ENCODE measurements at places on chromosomes 7 and 10.

DNA sequence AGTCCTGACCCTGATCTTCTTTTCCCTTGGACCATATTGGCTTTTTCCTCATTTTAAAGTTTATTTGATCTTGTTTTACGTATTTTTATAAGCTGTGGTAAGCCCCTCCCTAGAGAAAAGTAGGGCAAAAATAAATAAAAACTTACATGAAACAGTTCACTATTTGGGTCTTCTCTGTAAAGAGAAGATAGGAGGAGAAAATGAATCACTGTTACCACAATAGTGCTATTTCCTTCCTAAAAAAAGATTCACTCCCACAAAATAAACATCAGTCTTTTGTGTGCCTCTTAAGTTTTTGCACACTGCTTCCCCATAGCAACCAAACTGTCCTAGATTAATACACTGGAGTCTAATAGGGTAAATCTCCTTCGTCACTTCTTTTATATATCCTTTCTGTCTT is 1.4 kb upstream of the SVIL start:
- no peak for DNase-seq

DNA sequence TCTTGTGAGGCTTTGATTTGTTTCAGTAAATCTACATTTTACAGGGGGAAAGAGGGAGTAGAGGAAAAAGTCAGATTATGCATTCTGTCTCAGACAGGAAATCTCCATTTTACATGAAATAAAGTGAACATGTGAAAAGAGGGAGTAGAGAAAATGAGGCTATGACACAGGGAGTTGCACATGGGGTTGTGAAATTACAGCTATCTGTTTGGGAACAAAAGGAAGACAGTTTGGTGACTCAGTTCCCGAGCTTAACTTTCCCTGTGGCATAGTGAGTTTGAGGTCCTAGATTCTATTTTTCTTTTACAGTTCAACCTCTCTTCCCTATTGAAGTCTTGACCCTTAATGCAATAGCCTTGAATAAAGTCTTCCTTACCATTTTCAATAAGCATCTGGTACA is 63.2 kb upstream of the AGR3 start:
- DNase-seq: no peak

DNA sequence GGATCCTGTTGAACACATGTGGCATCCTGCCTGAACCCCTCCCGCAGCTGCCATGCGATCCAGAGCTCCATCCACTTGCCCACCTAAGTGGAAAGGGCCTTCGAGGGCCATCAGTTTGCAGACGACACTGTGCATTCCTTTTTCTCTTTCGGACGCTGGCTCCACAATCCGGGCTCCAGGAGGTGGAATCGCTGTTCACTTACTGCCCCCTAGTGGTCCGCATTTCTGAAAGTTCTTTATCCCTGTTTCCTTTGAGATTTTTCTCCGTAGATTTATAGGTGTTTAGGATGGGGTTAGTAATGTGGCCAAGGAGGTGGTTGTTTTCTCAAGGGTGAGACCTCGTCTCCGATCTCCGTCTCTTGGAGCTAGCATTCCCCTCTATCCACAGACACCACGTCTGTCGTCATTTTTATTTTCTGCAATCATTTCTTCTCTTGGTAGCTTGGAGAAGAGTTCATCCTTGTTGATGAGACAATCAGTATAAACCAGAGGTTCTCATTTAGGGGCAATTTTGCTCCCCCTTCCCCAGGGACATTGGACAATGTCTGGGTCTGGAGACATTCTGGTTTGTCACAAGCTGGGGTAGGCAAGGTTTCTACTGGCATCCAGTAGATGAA is 204.6 kb downstream of the ARHGAP21 start:
- peak; percentile 71 for DNase-seq

- DNase-seq: no peak
Observed at GRCh38 chr10:22230158-22230833, 12.5 kb upstream of the EBLN1 start.

DNA sequence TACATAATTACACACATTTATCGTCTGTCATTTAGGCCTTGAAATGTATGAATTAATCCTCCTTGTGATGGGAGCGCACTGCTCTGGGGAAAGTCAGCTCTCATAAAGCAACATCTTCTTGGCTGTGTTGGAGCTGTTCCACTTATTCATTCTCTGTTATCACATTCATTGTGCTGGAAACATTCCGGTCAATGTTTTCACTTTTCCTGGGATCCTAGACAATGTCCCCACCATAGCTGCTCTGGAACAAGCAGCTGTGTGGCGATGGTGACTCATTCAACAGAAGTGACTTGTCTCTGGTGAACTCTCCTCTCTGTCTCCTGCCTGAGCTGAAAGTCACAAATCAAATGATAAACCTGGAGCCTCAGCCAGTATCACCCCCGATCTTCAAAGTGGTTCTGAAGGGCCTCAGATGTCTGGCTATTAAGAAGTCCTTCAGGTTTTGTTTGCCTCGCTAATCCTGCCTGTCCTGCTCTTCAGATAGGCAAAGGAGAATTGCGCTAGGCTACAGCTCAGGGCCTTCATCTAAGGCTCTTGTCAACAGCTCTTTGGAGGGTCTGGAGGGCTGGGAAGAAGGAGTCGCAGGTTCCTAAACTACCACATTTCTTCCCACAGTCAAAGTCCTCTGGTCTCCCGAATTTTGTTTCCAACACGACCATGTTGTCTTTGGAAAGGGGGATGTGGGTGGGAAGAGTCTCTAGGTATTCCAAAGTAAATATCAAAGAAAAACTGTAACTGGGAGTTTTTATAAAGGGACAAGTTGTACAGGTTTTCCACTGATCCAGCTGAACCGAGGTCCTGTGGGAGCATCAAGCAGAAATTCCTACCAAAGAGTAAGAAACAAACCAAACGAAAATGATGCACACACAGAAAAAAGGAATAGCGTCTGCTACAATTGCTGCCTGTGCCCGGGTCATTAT is 29.3 kb downstream of the KLF6 start:
- DNase-seq: no peak

DNA sequence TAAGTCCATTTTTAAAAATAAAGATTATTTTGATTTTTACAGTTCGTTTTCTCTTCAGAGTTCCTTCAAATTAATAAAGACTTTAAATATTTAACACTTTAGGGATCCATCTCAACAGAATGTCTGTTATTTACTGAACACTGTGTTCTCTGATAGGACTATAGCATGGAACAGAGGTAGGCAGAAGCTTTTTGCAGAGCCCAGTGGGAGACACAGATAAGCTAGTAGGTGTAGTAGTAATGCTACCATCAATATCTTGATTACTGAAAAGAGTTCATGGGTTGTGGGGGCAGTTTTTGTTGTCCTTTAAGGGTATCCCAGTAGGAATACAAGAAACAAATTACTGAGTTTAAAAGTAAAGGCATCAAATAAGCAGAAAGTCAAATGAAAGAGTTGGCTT is 140.5 kb downstream of the HBP1 start:
- DNase-seq: no peak

All from caudate nucleus (tissue), 63 donors.